Mucosa of gallbladder (tissue), 1 donor: ENCODE measurements at places on chromosomes 11 and 22. TPM values are rescaled to one million over a fixed set of nuclear protein-coding genes. Genes with fewer than 3 reads are reported as not detected.

- DNase-seq, result no peak
Measured at GRCh38 chr22:36926721-36927435, 13.4 kb downstream of the CSF2RB start.

GRCh38 chr11:63770763-63771162, 2.2 kb upstream of the ZFTA start:
- DNase-seq, result no peak

- no peak for DNase-seq
Measured at GRCh38 chr11:32071811-32072210, 19.1 kb upstream of the RCN1 start.

DNA sequence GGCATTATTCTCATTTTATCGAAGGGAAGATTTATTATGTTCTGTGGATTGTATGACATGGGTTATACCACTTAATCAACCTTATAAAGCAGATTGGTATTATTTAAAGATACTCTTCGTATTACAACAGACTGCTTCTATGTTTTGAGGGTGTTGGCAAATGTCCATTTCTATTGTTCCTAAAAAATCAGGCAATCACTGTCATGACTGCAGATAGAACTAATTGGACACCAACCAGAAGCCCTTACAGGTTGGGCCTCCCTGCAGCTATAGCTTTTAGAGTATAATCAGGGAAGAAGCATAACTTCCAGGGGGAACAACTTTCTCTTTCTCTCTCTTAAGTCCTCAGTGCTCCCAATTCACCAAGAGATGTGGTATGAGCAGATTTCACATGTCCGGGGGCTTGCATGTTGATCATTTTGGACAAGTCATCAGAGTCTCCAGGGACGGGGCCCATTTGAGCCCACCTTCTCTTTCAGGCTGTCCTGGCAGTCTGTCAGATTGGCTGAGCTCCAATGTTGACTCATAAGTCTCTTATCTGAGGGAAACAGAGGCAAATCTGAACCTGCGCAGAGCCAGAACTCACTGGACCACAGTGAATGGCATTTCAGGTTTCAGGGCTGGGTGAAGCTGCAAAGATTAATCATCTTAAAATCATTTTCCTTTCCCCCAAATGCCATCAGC, 264.0 kb upstream of the CCDC90B start:
- DNase-seq, result no peak

DNA sequence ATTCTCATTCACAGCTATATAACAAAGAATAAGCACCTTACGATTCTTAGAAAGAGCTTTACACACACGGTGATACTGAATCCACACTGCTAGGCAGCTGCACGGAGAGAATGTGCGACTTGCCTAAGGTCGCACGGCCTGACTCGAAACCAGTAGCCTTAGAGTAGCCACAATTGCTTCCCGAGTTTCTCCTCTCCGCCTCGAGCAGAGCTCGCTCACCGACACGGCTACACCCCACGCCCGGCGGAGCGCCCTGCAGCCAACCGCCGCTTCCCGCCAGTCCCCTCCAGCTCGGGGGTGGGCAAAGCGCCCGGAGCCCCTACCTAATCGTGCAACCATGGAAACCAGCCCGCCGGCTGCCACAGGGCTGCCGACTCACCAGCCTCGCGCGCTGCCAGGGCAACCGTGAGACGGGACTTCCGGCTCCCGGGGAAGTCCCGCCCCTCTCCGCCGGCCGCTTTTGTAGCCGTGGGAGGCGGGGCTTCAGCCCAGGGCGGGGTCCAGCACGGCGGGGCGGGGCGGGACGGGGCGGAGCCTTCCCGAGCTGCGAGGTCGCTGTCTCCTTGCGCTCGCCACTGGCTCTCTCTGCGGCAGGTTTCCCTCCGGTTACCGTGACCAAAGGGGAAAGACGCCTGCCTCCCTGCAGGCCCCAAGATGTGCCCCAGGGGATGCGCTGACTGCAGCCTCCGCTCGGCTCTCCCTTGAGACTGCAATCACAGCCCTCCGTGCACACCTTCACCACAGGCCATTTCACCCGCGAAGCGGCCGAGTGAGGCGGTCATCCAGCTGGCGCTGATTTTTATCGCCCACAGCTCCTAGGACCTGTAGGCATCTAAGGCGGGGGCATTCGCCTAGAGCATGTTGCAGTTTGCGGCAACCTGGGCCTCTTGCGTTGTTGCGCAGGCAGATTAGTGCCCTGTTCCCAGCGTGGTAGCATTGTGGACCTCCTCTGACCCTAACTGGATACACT, 1.1 kb downstream of the BSCL2 start:
- DNase-seq, result peak; percentile 94

GRCh38 chr11:120142441-120143100, 4.7 kb upstream of the TRIM29 start:
- peak; percentile 6 for DNase-seq

HBG1 gene
- total RNA-seq, result 3.3 TPM

POLD3 gene
- total RNA-seq, result 17.2 TPM
